ENCODE measurements at places on chromosomes 2 and 18.

DNA sequence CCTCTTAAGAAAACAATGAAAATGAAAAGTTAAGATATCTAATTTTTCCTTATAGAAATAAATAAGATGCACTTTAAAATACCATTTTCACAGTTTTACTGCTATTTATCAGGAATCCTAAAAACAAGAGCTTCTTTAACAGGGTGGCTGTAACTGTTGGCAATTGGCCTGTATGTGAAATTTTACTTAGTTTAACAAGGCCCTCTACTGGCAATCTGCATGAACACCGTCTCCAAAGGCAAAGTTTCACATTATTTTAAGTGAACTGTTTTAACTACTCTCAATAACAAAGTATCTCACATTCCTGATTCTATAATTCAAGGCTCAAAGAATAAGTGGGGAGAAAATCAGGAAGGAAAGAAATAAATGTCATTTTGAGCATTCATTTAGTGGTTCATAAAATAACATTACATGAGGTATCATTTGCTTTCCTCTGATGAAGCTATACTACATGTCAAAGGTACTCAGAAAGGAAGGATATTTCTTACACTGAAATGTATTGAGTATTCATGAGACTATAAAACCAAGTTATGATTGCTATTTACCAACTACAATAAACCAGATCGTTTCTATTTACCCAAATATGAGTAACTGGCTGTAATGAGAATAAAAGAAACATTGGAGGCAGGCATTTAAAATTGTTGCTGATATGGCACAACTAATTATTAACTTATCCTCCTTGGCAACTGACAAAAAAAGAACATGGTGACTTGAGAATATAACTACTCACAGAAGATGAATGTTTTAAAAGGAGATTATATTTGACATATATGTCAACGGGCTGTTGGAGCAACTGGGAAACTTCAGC is 7.0 kb downstream of the NCKAP5 start:
- DNase-seq = peak; percentile 88

- DNase-seq = no peak
These were observed 253.6 kb downstream of the EPHA4 start for GRCh38 chr2:221318376-221319130.

DNA sequence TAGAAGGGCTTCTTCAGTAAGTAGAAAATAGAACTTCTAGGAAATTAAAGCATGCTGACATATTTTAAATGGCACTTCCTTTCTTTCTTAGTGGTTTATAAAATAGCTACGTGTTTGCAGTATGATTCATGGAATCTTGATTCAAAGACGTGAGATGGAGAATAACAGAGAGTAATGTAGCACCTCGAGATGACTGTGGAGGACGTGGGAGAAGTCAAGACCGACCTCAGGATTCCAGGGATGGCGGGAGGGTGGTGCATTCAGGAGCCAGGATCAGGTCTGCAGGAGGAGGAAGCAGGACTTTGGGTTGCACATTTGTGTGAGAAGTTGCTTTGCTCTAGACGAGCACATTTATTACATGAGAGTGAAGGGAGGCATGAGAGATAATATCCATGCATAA is 56.0 kb downstream of the DCDC2C start:
- no peak for DNase-seq

- DNase-seq = no peak
These were observed 154.1 kb upstream of the BOD1L2 start for GRCh38 chr18:56992777-56993176.

DNA sequence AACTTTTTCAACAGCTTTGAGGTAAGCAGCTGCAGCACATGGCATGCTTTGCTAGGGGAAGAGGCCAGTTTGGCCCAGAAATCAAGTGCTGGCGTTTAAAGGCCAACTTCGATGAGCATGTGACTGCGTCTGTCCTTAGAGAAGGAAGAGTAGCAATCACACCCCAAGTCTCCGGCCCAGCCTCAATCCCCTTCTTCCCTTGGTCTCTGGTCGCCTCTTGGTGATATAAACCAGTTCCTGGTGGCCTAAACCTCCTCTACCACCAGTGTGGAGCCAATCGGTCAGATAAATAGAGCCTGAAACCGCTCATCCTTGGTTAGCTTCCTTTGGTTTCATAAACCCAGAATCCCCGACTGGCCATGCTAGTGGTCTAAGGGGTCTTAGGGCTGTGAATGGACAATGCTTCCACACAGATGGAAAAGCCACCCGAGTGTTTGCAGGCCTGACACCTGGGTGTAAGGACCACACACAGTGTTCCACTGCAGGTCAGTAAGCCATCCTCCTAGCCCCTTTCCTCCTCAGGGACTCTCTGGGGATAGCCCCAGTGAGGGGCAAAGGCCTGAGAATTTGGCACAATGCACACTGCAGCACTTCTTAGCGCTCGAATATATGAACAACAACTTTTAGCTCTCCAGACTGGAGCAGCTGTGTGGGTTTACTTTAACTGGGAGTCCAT is 23.0 kb upstream of the COX7A2L start:
- no peak for DNase-seq

DNA sequence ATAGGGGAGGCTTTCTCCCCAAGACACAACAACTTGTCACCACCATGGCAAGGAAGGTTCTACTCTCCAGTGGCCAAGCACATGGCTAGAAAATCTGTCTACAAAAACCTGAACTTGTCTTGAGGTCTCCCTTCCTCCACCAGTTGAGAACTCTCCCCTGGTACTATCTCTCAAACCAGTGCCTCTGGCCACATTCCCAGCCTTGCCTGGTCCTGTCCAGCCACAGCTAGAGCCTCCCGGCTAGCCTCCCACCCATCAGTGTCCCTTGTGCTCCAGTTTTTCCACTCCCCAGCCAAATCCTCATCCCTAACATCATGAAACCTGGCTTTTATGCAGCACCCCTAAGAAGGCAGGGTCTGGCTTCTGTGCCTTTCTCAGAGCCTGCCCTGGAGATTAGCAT is 21.2 kb upstream of the FZD5 start:
- DNase-seq = no peak

DNA sequence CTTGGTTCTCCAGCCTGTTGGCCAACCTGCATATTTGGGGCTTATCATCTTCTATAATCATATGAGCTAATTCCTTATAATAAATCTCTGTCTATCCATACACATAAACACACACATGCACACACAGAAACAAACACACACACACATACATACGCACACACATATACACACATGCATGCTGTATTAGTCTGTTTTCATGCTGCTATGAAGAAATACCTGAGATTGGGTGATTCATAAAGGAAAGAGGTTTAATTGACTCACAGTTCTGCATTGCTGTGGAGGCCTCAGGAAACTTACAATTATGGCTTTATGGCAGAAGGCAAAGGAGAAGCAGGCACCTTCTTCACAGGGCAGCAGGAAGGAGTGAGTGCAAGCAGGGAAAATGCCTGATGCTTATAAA is 707.4 kb upstream of the CDH2 start:
- DNase-seq = no peak

GRCh38 chr2:217784996-217785543 is 217.7 kb downstream of the TNS1 start:
- no peak for DNase-seq

DNA sequence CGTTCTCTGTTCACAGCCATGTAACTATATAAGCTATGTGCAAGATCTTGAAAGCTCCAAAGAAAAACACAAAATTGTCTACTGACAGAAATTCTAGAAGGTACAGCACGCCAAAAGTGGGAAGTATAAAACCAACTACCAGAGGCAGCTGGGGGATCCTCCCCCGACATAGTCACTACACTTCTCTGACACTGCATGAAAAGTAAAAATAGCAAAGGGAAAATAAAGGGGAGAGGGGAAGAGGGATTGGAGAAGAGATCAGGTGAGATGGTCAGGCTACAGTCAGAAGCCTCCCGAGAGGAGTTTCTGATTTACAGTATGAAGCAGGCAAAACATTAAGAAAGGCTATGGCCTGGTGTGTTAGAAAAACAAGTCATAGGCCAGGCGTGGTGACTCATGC is 39.8 kb upstream of the PCBP1 start:
- DNase-seq = no peak

DNA sequence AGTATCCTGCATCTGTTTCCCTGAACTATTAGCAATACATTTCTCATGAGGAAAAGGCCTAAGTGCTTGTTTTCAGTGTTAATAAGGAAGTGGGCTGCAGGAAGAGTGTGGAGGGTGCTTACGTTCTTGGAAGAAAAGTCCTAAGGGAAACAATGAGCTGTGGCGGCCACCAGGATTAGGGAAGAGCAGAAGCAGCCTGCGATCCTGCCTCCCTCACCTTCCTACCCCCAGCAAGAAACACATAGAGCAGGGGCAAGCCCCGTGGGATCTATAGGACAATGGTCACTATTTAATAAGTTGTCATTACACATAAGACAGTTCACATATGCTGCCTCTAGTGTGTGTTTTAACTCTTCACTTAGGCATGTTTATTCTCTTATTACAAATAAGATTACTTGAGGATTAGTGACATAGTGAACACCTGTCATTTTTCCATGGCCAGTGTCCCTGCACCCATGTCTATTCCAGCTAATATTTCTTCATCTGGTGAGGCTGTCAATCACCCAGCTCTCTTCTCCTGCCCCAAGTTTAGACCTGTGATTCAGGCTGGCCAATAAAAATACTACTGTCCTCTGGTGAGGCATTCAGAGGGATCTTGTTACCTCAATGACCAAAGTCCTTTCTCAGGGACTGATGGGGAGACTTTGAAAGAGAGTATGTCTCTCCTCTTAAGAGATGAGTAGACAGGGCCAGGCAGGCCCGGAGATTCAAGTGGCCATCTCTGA is 510.9 kb upstream of the CELF4 start:
- DNase-seq = no peak

DNA sequence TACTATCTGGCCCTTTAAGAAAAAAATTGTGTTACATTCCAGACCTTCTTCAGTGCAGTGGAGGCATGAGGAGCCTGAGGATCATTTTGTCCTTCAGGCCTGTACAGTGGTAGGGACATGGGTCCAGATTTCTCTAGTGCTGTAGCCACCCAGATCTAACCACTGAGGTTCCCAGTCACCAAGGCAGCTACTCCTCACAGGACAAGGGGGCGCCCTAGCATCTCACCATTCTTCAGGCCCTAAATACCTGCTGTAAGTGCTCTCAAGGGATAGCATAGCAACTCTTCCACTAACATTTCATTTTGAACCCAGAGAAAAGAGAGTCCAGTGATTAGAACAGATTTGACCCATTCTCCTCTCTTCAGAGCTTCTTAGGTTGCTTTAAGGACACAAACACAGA is 1533.0 kb downstream of the LRP1B start:
- no peak for DNase-seq

DNA sequence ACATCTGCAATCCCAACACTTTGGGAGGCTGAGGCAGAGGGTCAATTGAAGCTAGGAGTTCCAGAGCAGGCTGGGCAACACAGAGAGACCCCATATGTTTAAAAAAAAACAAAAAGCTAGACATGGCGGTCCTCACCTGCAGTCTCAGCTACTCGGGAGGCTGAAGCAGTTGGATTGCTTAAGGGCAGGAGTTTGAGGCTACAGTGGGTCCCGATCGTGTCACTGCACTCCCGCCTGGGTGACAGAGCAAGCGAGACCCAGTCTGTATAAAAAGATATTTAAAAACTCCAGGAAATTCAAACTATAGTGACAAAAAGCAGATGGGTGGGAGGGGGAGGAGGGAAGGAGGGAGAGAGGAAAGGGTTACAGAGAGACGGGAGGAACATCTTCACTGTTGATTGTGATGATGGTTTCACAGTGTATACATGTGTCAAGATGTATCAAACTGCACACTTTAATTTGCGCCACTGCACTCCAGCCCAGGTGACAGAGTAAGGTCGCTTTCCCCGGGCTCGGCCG is 942 bp upstream of the ZNF236 start:
- no peak for DNase-seq

GRCh38 chr18:24414349-24415003 is 12.0 kb upstream of the IMPACT start:
- DNase-seq = no peak

DNA sequence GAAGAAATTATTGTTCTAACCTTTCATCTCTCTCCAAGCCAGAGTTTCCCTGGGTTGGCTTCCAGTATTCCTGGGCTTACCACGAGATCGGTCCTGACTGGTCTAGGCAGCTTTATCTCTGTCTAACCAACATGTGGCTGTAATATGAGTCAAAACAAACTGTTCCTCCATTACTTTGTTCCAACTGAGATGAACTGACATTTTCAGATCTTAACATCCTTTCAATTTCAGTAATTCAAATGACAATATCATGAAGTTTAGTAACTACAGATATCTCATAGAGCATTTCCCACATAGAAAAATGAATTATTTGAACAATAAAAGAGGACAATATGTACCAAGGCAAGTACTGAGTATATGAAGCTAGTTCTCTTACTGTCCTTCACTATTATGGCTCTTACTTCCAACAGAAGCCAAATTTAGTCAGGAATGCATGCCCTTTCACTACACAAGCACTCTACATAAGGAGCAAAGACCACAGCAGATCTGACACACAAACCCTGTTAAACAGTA is 15.5 kb downstream of the SLC25A12 start:
- no peak for DNase-seq

- no peak for DNase-seq
These were observed 12.1 kb upstream of the AMER3 start for GRCh38 chr2:130743278-130743677.

GRCh38 chr2:25328152-25329085 is 13.3 kb downstream of the DNMT3A start:
- no peak for DNase-seq

GRCh38 chr18:13758622-13759021 is 32.1 kb downstream of the RNMT start:
- no peak for DNase-seq

- no peak for DNase-seq
These were observed 601.2 kb upstream of the ZNF804A start for GRCh38 chr2:183996825-183997793.

DNA sequence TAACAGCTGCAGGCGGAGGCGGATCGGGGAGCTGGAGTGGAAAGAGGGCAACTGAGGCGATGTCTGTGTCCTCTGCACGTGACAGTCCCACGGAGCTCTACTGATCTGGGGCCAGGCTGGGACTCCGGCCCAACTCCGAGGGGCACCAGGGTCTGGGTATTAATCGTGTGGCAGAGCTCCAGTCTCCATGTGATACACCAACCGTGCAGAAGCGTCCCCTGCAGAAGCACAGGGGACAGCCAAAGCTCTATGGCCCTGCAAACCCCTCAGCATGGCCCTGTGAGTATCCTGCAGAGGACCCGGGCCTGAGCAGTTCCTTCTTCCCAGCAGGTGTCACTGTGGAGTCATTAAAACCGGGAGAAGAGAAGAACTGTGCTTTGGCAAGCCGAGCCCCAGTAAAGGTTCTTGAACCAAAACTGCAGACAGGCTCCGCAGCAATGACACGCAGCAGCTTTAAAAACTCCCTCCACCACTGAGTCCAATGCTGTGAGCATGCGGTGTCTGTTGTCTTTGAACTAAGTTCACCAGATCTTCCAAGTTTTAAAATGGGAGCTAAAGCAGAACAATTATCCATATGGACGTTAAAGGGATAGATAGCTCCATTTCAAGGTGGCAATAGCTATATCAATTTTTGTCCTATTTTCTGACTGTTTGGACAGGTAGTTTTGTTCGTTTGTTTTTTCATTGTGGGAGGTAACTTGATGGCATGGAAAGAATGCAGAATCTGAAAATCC is 79.4 kb downstream of the TMEM182 start:
- DNase-seq = peak; percentile 28
